Activated T-helper 1 cell treated with anti-CD3 and anti-CD28 coated beads, Interleukin-12 subunit alpha, Interleukin-12 subunit beta, Interleukin-2, Interleukin-4 antibody, amounts not matched to agents 30 ng/mL and 10 ng/mL and 1 ng/mL, durations not matched to agents 14 hours and 24 hours and 36 hours (primary cell): ENCODE measurements at places on chromosomes 5 and 9.

GRCh38 chr9:135907006-135907430 is 328 bp downstream of the CAMSAP1 start:
- H3K27me3 ChIP-seq, result no peaks in the 10 kb centered on the region
- H3K27ac ChIP-seq, result no peak overlapping the region
- H3K4me1 ChIP-seq, result peaks cover 51% of the 10 kb centered on the region
- H3K4me3 ChIP-seq, result no peak overlapping the region

- no peak for DNase-seq
- no peaks in the 10 kb centered on the region for H3K4me1 ChIP-seq
- H3K27ac ChIP-seq, result no peak overlapping the region
- no peak overlapping the region for H3K4me3 ChIP-seq
- H3K27me3 ChIP-seq, result peaks cover 22% of the 10 kb centered on the region
- H3K36me3 ChIP-seq, result peaks cover 3% of the 10 kb centered on the region
Observed at GRCh38 chr5:159543326-159543725, 213.0 kb upstream of the IL12B start.

- H3K4me3 ChIP-seq, result no peak overlapping the region
- no peaks in the 10 kb centered on the region for H3K36me3 ChIP-seq
- H3K27ac ChIP-seq, result no peak overlapping the region
- H3K4me1 ChIP-seq, result no peaks in the 10 kb centered on the region
Observed at GRCh38 chr5:64532657-64533056, 26.8 kb downstream of the RGS7BP start.

DNA sequence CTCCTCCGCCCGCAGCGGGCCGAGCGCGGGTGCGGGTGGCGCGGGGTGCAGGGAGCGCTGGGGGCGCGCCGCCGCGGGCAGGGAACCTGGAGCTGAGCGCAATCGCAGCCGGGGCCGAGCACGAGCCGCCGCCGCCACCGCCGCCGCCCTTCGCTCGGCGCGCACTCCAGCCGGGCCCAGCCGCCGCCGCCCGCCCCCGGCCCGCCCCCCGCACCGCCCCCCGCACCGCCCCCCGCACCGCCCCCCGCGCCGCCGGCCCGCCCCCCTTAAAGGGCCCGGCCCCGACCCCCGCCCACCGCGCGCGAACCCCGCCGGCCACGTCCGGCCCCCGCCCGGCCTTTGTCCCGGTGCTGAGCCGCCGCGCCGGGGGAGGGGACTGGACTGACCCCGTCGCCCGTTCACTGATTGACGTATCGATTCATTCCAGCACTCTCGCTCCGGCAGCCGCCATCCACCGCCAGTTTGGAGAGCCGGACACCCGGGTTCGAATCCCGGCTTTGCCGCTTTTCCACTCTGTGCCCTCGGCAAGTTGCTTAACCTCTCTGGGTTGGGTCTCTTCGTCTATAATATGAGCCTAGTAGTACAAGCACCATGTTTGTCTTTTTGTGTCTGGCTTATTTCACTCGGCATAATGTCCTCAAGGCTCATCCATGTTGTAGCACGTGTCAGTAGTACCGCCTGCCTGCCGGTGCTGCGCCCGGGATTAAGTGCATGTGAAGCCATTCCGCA is at the start of gene SH3PXD2B:
Gene SH3PXD2B (minus strand): TSS at position 168 of the 729 bp plus-strand sequence. CDS start 173 bp downstream, outside the sequence.
- DNase-seq, result peak; percentile 27
- peak within 1 kb of the TSS; percentile 59 for H3K4me3 ChIP-seq
- H3K27ac ChIP-seq, result no peak within 1 kb of the TSS
- peaks cover 6% of the 10 kb centered on the region for H3K4me1 ChIP-seq

GRCh38 chr9:37623267-37623666 is 27.5 kb upstream of the FRMPD1 start:
- H3K36me3 ChIP-seq, result no peaks in the 10 kb centered on the region
- DNase-seq, result no peak
- no peak overlapping the region for H3K27ac ChIP-seq
- peaks cover 3% of the 10 kb centered on the region for H3K27me3 ChIP-seq
- no peaks in the 10 kb centered on the region for H3K4me1 ChIP-seq

DNA sequence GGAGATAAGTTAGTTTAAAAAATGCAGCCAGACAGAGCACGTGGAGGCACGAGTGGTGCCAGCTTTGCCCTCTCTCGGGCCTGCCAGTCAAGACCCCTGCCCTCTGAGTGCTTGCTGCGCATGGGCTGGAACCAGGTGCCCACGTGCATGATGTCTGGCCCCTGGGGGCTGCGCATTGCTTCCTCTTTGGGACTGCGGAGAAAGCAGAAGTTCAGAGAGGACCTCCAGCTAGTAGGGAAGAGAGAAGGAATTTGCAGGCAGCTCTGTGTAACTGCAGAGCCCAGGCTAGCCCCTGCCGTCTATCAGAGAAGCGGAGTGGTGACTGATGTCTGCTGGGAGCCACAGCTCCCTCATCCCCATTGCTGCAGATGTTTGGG is 9.7 kb upstream of the RNU6ATAC start:
- H3K4me3 ChIP-seq, result no peak overlapping the region
- H3K27ac ChIP-seq, result no peak overlapping the region
- no peaks in the 10 kb centered on the region for H3K36me3 ChIP-seq

GRCh38 chr5:172630482-172630881 is 10.6 kb upstream of the NEURL1B start:
- H3K4me3 ChIP-seq, result no peak overlapping the region
- no peaks in the 10 kb centered on the region for H3K36me3 ChIP-seq
- no peaks in the 10 kb centered on the region for H3K4me1 ChIP-seq
- H3K27ac ChIP-seq, result no peak overlapping the region
- peaks cover 11% of the 10 kb centered on the region for H3K27me3 ChIP-seq

GRCh38 chr5:164119806-164120447 is 614.5 kb downstream of the MAT2B start:
- H3K27ac ChIP-seq, result no peak overlapping the region
- no peaks in the 10 kb centered on the region for H3K36me3 ChIP-seq
- H3K4me3 ChIP-seq, result no peak overlapping the region
- H3K27me3 ChIP-seq, result no peaks in the 10 kb centered on the region
- no peaks in the 10 kb centered on the region for H3K4me1 ChIP-seq
- DNase-seq, result no peak

DNA sequence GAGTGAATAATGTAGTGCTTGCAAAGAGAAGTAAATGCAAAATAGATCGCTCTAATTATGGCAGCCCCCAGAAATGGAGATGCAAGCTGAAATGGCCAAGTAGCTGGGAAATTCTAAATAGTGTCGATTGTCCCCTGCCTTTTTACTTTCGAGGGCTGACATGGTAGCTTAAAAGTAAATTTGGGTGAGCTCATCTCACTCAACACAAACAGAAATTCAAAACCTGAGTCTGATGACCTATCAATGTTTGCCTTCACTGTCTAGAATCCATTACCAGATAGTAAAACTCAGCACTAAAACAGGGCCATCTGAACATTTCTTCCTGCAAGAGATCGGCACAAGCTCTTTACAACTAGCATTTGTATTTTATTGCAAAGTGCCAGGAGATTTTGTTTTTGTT is 7.0 kb upstream of the LHX2 start:
- H3K36me3 ChIP-seq, result no peaks in the 10 kb centered on the region
- H3K4me3 ChIP-seq, result no peak overlapping the region
- H3K4me1 ChIP-seq, result peaks cover 20% of the 10 kb centered on the region
- no peak overlapping the region for H3K27ac ChIP-seq
- no peak for DNase-seq

- H3K4me1 ChIP-seq, result no peaks in the 10 kb centered on the region
- no peaks in the 10 kb centered on the region for H3K36me3 ChIP-seq
- no peaks in the 10 kb centered on the region for H3K27me3 ChIP-seq
- H3K4me3 ChIP-seq, result no peak overlapping the region
- no peak overlapping the region for H3K27ac ChIP-seq
Observed at GRCh38 chr9:18350995-18351595, 122.9 kb upstream of the ADAMTSL1 start.

GRCh38 chr5:6405591-6405990 is 27.2 kb upstream of the MED10 start:
- no peaks in the 10 kb centered on the region for H3K36me3 ChIP-seq
- no peaks in the 10 kb centered on the region for H3K4me1 ChIP-seq
- no peak overlapping the region for H3K4me3 ChIP-seq

DNA sequence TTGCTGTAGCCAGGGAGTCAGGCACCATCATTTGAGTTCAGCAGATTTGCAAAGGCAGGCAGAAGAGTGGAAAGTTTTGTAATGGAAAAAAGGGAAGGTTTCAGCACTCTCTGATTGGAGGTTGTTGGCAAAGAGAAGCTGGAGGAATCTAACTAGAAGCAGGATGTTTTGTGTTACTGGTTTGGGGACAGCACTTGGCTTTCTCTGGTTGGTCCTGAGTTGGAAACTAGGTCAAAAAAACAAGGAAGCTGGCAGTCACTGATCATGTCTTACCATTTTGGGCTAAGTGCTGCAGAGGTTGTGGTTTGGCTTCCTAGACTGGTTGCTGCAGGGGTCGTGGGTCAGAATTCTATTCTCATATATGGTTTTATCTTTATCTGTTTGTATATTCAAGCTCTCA is 189.8 kb downstream of the DRD1 start:
- DNase-seq, result no peak
- no peak overlapping the region for H3K27ac ChIP-seq
- H3K36me3 ChIP-seq, result no peaks in the 10 kb centered on the region
- no peak overlapping the region for H3K4me3 ChIP-seq

DNA sequence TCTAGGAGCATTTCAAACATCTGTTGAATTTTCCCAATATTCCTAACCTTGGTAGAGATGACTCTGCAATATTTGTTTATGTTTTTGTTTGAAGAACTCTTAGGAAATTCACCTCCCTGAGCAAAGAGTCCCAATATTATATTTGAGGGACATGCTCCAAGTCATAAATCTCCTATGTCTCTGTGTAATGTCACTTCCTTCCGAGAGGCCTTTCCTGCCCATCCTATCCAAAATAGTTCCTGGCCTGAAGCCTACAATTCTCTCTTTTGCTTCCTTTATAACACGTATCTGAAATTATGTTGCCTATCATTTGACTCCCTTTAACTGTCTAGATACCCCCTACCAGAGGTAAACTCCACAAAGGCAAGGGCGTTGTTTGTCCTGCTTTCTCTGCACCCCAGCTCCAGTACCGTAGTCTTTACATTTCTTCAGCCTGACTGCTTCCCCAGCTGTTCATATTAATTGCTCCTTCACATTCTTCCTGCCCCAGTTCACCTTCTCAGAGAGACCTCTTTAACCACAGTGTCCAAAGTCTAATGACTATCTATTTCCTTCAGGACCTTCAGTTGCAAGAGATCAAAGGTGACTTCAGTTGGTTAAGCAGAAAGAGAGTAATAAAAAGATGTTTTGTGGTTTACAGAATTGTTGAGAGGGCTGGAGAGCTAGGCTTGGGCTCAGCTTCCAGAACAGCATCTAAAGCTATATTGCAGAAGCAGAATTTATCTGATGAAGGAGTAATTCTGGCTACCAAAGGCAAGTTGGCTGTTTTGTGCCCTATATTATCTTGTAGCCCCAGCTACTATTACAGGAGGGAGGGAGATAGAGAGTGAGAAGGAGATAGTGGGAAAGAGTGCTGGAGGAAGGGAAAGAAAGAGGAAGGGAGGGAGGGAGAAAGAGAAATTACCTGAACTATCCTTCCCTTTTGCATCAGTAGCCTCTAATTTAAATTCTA is 109.3 kb upstream of the TMEM161B start:
- H3K4me1 ChIP-seq, result peaks cover 4% of the 10 kb centered on the region
- H3K27me3 ChIP-seq, result peaks cover 4% of the 10 kb centered on the region
- no peaks in the 10 kb centered on the region for H3K36me3 ChIP-seq
- H3K27ac ChIP-seq, result no peak overlapping the region

DNA sequence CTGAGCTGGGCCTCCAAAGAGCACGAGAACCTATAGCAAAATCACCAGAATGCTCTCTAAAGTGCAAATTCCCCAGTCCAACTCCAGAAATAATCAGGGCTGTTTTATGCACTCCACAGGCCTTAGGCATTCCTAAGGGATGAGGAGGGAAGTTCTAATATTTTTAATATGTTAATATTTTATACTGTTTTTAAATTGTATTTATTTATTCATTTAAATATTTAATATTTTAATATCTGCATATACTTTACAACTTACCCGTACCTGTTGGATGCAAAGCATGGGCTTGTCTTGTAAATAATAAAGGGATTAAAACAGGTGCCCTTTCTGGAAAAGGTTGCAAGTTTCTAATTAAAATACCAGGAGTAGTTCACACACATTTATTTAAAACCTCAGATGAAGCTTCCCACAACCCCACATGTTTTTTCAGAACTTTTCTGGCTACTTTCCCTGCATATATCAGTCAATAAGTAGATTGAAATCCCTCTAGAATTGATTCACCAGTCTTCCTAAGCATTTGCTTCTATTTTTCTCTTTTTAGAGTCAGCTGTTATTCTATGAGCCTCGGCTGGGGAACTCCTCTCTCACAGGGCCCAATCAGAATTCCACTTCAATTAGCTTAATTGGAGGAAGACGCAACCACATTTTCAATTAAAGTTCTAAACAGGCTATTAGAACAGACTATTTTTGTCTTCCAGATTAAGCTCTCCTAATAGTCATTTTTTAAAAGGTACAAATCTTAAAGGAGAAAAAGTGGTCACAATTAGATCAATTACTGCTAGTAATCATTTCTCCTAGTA is 140.8 kb downstream of the CDH6 start:
- no peaks in the 10 kb centered on the region for H3K36me3 ChIP-seq
- no peak overlapping the region for H3K4me3 ChIP-seq
- H3K27me3 ChIP-seq, result no peaks in the 10 kb centered on the region
- no peak overlapping the region for H3K27ac ChIP-seq
- H3K4me1 ChIP-seq, result no peaks in the 10 kb centered on the region

- H3K4me3 ChIP-seq, result no peak overlapping the region
- no peak overlapping the region for H3K27ac ChIP-seq
- no peak for DNase-seq
- H3K36me3 ChIP-seq, result no peaks in the 10 kb centered on the region
Observed at GRCh38 chr5:44933686-44934085, 124.9 kb downstream of the MRPS30 start.

- H3K4me3 ChIP-seq, result no peak overlapping the region
- H3K4me1 ChIP-seq, result no peaks in the 10 kb centered on the region
- H3K27ac ChIP-seq, result no peak overlapping the region
- no peak for DNase-seq
Observed at GRCh38 chr9:27247756-27248155, 49.2 kb downstream of the EQTN start.

- peak overlapping the region; percentile 80 for H3K4me3 ChIP-seq
- peaks cover 8% of the 10 kb centered on the region for H3K36me3 ChIP-seq
- peak overlapping the region; percentile 73 for H3K27ac ChIP-seq
- no peaks in the 10 kb centered on the region for H3K27me3 ChIP-seq
- peaks cover 52% of the 10 kb centered on the region for H3K4me1 ChIP-seq
- DNase-seq, result peak; percentile 49
Observed at GRCh38 chr9:97983589-97984187, 547 bp downstream of the ANP32B start.

DNA sequence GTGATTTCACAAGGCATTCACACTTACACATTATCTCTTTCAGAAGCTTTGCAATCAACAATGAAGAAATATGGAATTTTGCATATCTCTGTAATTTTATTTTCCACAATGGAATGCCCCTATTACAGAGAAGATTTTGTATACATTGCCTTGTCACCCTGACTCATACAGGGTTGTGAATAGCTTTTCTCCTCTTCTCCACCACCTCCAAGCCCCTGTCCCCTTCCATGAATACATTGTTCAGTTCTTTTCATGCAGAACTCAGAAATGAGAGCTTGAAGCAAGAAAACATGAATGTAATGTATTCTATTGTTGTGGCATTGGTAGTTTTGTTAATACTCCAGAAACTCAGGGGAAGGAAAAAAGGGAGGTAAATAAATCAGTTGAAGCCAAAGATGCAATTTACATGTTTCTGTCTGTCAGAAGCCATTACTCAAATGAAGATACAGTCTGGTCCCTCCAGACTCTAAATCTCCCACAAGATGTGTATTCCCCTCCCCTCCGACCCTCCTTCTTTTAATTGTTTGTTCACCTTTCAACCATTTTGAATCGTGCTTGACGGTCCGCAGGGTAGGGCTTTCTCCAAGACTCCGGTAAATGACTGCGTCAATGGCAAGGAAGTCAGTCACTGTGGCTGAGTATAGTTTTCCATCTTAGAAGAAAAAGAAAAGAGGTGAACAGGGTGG is 86.1 kb downstream of the SEMA6A start:
- no peak for DNase-seq
- H3K27ac ChIP-seq, result no peak overlapping the region
- H3K36me3 ChIP-seq, result no peaks in the 10 kb centered on the region
- no peaks in the 10 kb centered on the region for H3K4me1 ChIP-seq
- H3K4me3 ChIP-seq, result no peak overlapping the region
